ENCODE measurements at places on chromosomes 3 and 15. TPM values are rescaled to one million over a fixed set of nuclear protein-coding genes. Genes with fewer than 3 reads are reported as not detected.
A peak's percentile ranks its signal among the peaks of the same experiment; 100 is the strongest.

SENP7 gene
- 24.0 TPM for total RNA-seq

ACTRT3 gene
- total RNA-seq: 4.3 TPM

PLCL2 gene
- 11.6 TPM for total RNA-seq

COL8A1 gene
- 24.3 TPM for total RNA-seq

SH2D7 gene
- total RNA-seq: not detected

LMLN gene
- total RNA-seq: 9.2 TPM

DNA sequence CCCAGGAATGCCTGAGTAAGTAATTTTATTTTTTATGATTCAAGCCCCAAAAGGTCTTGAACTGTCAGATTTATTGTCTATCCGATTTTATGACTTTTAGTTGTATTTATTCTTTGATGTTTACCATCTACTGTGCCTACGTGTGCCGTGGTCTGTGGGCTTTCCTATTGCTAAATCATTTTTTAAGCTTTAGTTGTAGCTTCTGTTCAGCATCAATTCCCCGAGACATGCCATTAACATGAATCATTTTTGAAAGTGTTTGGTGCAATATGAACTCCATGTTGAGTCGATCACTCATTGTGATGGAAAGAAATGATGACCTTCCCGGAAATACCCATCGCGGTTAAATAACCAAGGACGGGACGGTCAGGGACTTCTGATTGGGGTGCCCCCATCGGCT, 268.7 kb upstream of the THRB start:
- DNase-seq: no peak

GRCh38 chr3:138465925-138466324, 31.5 kb downstream of the ESYT3 start:
- DNase-seq: no peak

DNA sequence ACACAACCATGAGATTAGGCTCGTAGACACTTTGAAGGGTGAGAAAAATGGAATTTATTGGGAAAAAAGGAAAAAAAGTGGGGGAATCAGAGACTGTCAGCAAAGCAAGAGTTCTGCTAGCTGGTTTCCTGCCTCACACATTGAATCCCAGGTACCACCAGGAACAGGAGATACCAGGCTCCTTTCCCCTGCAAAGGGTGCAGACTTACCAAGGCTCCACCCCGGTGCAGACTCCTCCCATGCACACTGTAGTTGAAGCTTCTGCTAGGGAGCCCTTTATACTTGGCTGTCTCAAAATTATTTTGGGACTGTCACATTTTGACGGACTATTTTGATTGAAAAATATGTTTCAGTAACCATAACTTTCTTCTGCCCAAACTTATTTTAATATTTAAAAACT, 819.9 kb upstream of the GBE1 start:
- DNase-seq: no peak

- no peak for DNase-seq
Measured at GRCh38 chr3:188196232-188196990, 42.5 kb downstream of the LPP start.

- DNase-seq: no peak
Measured at GRCh38 chr3:52031896-52032295, 24.5 kb downstream of the DUSP7 start.

DNA sequence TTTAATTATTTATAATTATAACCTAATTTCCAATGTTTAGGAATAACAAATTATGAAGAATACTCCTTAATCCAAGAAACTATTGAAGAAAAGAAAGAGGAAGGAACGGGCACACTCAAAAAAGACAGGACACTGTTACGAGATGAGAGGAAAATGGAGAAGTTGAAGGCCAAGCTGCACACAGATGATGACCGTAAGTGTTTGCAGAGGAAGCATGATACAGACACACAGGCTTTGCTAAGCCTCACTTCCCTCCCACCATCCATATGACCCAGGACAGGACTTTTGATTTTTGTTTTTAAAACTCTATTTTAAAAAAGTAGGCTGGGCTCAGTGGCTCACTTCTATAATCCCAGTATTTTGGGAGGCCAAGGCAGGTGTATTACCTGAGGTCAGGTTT, 389.4 kb upstream of the TPM1 start:
- no peak for DNase-seq

- DNase-seq: peak; percentile 20
Measured at GRCh38 chr3:112302150-112302830, 8.3 kb upstream of the SLC9C1 start.

DNA sequence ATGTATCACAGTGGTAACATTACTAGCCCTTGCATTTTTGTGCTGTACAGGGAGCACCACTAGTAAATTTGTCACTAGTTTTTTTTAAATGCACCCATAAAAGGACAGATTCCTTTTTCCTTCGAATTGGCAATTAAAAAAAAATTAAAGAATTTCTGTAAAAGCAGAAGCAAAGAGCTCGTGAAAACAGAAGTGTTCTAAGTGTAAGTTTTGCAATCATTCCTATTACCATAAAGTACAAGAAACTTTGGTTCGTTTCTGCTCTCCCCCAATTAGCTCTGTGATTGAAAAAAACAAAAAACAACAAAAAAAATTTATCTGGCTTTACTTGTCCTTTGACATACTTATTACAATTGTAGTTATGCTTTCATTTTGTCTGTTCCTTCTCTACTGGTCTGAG, 5.3 kb downstream of the SERP1 start:
- no peak for DNase-seq

- DNase-seq: peak; percentile 64
Measured at GRCh38 chr3:108103886-108104797, 13.3 kb upstream of the CD47 start.

DNA sequence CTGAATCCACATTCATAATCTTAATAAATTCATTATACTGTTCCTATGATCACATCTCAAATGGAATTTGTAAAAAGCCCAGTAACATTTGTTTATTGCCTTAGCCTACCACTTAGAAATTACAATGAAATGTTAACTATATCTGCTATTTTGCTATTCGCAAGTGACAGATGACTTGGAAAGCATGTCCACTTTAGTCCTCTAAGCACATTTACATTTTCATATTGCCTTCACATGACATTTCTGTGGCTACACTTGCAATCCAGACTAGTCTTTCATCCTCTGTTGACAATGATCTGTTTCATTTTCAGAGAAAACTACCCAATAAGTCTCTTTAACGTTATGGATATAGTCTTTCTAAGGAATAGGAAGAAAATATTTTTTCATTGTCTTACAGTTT, 741.8 kb downstream of the FHIT start:
- no peak for DNase-seq

DNA sequence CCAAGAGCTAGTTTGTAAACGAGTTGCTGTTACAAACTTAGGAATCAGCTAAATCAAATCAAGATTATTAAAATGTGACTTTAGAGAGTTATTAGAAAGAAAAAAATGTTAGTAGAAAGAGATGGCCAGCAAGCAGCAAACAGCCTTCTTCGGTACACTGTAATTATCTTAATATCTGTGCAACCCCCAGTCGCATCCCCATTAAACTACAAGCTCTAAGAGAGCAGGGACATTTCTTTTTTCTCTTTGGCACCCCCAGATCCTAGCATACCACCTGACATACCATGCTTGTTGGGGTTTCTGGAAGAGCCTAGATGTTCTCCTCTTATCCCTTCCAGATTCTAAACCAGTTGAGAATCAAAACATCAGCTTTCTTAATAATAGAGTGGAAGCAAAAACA, 45.1 kb upstream of the LIPC start:
- DNase-seq: no peak
